ENCODE measurements at places on chromosomes 5 and 9.

- DNase-seq: no peak
Observed at GRCh38 chr9:116116393-116116792, 37.2 kb upstream of the PAPPA start.

- DNase-seq: no peak
Observed at GRCh38 chr5:91283899-91284298, 99.2 kb downstream of the ARRDC3 start.

DNA sequence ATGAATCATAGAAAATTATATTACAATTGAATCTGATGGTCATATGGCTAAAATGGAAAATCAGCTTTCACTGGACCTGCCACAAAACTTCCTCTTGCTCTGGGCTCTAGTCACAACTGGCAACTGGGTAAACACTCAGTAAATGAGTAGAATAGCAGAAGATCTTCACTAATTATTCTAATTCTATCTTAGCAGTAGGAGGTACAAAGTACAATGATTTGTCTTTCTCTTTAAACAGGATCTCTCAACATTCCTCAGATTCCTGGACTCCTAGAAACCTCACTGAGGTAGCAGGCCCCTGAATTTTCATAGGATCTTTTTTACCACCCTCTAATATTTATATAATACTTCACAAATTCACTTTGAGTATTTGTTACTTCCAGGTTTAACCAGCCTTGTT lies 239.9 kb upstream of the SMARCA2 start:
- DNase-seq: no peak

DNA sequence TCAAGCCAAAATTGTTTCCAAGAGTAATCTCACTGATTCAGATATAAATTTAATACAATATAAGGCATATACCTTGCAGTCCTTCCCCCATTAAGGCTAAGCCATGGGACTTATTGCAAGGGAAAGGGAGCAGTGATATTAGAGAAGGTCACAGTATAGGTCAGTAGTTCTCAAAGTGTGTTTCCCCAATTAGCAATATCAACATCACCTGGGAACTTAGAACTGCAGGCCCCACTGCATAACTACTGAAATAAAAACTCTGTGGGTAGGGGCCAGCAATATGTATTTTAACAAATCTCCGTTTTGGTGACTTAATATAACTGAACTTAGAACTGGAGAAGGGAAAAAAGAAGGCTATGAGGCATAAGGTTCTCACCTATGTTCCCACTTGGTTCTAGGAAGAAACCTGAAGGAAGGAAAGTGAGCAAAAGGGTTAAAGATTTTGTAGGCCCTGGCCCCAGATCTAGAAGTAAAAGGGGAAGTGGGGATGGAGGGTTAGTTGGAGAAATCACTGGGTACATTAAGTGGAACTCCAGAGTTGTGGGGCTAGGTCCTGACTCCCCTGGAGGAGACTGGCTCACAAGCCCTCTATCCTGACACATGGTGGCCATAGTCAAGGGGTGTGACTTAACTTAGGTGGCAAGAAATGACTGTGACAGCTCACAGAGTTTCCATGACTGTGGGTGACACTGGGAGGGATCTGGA lies 40.7 kb downstream of the WDR36 start:
- DNase-seq: no peak

DNA sequence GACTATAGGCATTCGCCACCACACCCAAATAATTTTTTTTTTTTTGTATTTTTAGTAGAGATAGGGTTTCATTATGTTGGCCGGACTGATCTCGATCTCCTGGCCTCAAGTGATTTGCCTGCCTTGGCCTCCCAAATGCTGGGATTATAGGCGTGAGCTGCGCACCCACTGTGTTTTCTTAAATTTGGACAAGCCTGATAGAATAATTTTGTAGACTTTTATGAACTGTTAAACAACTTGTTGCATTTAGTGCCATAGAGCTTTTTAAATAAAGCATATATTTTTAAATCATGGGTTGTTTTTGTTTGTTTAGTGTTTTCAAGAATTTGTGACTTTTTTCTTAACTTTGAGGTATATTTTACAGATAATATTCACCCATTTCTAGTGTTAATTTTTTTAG lies 4.8 kb downstream of the PHAX start:
- DNase-seq: no peak
